ENCODE measurements at places on chromosomes 7 and 10.
A peak's percentile ranks its signal among the peaks of the same experiment; 100 is the strongest.

DNA sequence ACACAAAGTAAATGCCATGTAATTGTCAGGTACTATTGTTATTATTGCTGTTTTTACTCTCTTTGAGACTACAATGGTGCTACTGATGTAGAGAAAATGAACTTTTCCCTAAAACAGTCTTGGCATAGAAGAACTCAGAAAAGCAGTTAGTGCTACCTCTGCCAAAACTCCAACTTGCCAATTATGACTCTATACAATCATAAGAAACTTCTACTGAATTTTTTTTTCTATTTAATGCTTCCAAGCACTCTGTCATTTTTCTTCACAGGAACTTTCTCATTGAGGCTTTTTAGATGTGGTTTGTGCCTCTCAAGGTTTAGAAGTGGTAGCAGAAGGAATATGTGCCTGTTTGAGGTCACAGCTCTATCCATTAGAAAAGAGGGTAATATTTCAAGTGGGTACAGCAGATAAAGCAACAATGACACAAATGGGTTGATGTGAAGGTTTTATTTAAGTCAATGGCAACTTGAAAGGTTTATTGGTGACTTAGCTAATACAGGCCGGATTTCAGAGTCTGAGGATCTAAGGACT is 64.0 kb upstream of the FERD3L start:
- no peak for DNase-seq

GRCh38 chr10:93512565-93512964 is 16.2 kb downstream of the CEP55 start:
- peak; percentile 36 for DNase-seq

- DNase-seq = peak; percentile 42
Measured at GRCh38 chr7:76074972-76075370, 27.1 kb downstream of the MDH2 start.

DNA sequence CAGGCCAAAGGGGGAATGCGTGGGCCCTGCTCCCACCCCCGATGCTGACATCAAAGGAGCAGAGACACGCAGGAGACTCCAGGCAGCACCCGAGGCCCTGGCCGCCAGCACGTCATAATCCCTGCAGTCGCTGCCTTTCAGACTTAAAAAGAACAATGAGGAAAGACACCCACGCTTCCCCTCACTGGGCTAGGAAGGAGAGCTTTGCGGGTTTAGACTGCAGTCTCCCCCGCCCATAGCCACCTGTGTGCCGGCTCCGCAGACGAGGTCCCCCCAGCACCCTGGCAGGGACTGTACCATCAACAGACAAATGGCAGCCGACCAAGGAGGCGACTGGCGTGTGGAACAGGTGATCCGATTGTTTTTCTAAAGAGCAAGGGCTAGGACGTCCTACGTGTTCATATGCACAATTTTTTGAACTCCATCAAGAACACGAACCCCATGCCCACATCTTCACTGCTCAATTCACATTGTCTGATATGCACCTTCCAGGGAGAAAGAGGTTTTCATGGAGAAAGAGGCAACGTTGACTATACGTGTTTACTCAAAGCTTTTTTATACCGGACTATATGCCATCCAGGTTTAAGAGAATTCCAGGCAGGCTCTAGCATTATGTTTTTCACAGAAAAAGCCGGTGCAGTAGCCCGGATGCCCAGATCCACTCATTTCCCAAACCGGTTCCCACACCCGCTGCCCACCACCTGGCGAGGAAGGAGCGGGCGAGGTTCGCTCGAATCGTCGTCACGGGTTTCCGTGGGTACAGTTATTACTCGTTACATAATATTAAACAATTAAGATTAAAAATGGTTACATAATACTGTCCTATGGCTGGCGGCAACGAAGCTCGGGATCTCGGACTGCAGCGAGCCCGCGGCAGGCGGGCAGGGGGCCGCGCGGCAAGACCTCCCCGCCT is 1.1 kb downstream of the GRB10 start:
- DNase-seq = no peak

GRCh38 chr7:151008511-151009323 is 15.6 kb downstream of the ATG9B start:
- DNase-seq = no peak

GRCh38 chr7:247181-247580 is 42.8 kb upstream of the FOXL3 start:
- DNase-seq = no peak

DNA sequence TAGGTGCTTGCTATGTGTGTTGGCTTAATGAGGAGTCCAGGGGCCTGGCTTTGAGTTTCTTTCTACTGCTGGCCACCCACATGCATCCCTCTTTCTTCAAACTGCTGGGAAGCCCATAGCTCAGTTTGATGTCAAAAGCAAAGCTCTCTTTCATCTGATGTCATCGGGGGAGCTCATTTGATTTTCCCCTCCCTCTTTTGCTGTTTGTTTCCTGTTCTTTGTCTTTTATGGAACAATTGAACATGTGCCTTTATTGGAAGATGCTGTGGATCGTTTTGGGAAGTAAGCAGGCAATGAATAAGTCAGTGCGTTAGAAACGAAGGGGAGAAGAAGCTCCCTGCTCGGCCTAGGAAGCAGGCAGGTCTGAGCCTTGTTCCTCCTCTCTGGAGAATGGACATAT is 140.7 kb downstream of the GRK5 start:
- no peak for DNase-seq

DNA sequence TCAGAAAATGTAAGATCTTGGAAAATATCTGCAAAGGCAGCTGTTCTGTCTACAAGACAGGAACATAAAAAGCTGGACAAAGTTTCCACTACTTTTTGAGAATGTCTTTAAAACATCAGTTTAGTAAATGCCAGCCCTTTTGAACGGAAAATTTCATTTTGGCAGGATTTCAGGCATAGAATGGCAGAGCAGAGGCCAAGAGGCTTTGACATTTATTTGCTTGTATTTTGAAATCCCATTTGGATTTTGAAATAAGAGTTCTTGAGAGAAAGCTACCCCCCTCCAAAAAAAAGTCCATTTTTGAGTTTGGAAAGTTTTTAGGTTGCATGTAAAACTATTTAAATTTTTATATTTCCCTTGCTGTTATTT is 3.1 kb upstream of the ETV1 start:
- DNase-seq = no peak

GRCh38 chr10:132069122-132069848 is 3.5 kb downstream of the JAKMIP3 start:
- DNase-seq = no peak

- DNase-seq = no peak
Measured at GRCh38 chr10:32273336-32273735, 73.6 kb downstream of the EPC1 start.

DNA sequence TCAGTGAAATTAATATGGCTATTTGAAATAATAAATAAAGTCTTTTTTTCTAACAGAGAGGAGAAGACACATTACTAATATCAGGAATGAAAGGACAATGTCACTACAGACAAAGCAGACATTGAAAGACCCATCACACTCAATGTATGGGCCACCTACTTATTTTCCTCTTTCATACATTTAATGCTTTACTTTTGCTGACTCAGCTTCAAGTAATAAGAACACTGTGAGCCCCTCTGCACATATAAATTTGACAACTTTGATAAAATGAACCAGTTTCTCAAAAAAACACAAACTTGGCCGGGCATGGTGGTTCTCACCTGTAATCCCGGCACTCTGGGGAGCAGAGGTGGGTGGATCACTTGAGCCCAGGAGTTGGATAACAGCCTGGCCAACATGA is 664.2 kb upstream of the COBL start:
- no peak for DNase-seq
